ENCODE measurements at places on chromosomes 7 and 10.

GRCh38 chr10:88232029-88232895 is 350.9 kb downstream of the RNLS start:
- no peak for DNase-seq

GRCh38 chr10:14327527-14327926 is 3.2 kb downstream of the FRMD4A start:
- DNase-seq, result no peak

DNA sequence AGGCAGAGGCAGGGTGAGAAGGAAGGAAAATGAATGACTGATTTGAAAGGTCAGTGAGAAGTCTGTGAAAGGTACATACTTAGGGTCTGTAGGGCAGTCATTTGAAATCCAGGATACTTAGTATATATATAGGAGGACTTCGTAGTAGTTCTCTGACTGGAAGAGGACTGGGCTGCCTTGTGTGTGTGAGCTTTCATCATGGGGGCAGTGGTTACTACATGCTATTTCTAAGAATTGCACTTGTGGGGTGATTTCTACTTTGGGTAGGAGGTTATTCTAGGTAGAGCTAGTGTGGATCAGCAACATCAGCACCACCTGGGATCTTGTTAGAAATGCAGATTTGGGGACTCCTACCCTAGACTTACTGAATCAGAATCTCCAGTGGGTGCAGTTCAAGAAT is 104.1 kb downstream of the AUTS2 start:
- no peak for DNase-seq

DNA sequence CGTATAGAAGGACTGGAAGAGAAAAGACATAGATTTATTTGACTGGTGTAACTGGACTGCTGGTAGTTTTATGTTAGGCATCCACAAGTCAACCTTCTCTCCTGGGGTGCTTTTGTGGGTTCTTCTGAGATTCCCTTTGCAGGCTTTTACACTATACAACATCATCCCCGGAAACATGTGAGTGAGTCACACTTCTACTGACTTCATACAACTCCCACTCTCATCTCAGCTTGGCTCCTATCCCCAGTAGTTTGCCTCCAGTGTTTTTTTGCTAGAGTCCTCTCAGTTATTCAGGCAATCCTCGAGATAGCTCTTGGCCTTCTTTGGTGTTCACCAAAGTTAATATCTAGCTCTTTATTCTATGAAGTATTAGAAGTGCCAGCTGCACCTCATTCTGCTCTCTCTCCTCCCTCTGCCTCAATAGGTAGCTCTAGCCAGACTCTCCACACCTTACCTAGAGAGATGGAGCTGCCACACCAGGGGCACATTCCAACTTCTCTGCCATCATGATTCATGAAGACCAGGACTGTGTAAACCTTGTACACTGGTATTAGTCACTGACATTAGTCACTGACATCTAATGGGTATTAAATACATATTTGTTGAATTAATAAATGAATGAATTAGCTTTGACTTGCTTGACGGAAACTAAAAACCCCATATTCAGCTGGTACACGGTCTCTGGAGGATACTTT is 281.9 kb downstream of the PPP1R3A start:
- no peak for DNase-seq

- DNase-seq, result no peak
Observed at GRCh38 chr10:86169066-86169465, 197.5 kb downstream of the GRID1 start.
